Eye (tissue), 1 donor: ENCODE measurements at places on chromosomes 6 and 20.

DNA sequence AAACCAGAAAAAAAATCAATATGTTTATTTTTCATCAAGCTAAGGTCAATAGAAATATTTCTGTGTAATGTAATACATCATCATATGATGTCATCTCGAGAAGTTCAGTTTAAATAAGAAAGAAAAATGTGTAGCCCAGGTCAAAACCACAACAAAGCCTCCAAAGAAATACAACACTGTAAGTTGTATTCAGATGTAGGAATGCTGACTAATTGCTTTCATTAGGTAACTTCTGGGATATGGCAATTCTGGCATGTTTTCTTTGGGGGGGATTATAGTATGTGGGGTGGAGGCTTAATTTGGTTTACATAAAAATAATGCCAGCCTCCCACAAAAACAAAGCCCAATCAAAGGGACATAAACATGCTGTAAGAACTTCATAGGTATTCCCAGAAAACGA is 881.8 kb upstream of the CITED2 start:
- no peak for DNase-seq

GRCh38 chr20:18712131-18712530 is 101.5 kb upstream of the SCP2D1 start:
- no peak for DNase-seq

DNA sequence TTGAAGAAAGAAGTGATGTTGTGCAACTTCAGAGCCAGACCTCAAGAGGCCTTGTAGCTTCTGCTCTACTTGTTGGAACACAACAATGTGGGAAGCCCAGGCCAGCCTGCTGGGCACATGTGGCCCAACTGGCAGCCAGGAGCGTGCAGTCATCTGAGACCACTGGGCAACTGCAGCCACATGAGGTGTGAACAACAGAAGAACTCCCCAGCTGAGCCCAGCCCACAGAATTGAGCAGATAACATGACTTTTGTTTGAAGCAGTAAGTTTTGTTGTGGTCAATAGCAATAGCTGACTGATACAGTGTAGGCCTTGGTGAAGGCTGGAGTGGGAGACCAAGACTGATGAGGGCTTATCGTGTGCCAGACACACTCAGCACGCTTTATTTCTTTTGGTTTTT is 8.6 kb upstream of the ADAM33 start:
- DNase-seq = no peak

- DNase-seq = peak; percentile 77
Measured at GRCh38 chr6:28982476-28983266, 22.4 kb downstream of the ZNF311 start.

DNA sequence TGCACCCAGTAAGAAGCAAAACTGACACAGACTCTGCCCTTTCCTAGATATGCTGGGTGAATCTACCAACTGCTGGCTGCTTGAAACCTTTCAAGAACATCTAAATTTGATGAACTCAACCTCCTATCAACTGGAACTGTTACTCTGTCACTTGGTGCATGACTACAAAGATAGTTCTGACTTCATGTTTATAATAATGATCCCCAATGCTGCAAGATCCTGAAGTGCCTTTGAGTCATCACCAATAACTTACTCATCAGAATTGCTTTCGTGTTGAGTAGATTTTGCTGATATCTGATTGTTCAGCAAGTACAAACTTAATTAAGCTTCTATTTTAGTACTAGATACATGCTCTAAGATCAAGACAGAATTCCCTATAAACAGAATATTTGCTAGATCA is 100.2 kb upstream of the ARMC2 start:
- DNase-seq = no peak

GRCh38 chr6:131976545-131977061 is 25.4 kb upstream of the CCN2 start:
- no peak for DNase-seq

DNA sequence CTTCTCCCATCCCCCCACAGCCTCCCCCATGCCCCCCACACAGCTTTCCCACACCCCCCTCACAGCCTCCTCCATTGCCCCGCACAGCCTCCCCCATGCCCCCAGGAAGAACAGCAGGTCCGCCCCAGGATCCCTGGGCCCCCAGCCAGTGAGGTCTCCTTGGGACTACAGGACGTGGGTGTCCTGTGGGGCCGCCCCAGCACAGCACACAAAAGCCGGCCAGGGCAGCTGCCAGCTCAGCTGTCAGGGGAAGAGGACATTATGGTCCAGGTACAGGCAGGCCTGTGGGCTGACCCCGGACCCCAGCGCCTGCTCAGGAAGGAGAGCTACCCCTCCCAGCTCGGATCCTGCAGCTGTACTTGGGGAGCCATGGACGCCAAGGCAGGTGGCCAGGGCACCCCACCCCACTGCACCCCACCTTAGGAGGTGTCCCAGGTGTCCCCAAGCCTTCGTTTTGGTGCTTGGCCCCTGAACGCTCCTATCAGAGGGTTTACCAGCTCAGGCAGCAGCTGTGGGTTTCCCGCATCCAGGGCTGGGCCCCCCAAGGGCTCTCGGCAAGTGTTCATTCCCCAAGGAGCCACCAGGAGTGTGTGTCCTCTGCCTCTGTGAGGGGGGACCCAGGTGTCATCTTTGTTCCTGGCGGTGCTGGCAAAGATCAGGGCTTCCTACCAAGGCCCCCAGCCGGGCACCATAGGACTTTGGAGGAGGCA is 42.3 kb upstream of the GATA5 start:
- no peak for DNase-seq

DNA sequence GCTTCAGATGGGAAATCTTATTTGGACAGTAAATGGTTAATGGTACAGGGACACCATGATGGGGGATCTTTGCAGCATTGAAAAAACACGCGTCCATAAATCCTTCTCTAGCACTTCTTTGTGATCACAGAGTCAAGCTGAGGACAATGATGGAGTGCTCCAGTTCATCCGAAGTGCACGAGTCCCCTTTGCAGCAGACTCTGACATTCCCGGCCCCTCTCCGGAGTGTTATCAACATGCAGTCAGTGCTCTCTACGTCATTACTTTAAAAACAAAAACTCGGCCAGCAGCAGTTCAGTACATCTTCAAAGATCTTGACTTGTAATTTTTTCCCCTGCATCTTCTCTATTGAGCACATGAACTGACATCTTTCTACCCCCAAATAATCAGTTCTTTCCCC is 185.5 kb upstream of the AKAP12 start:
- peak; percentile 69 for DNase-seq

DNA sequence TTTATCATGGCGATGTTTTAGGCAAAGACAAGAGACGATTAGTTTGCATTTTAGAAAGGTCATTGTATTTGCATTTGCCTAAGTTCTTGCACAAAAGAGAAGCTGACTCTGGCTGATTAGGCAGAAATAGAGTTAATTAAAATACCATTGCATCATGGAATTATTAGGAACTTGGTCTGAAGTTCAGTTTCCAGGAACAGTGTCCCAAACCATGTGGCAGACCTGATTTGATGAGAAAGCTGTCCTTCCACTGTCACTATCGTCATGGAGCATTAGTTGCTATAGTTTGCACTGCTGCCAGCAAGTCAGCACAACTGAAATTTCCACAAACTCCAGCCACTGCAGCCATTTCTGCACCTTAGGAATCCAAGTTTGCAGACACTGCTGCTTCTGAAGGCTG is 24.3 kb upstream of the MCUR1 start:
- DNase-seq = no peak
